ENCODE measurements at places on chromosomes 2 and 18.

GRCh38 chr18:57185434-57185833 lies 38.5 kb downstream of the BOD1L2 start:
- no peak for DNase-seq

- no peak for DNase-seq
Measured at GRCh38 chr2:134999521-134999920, 47.7 kb downstream of the MAP3K19 start.

DNA sequence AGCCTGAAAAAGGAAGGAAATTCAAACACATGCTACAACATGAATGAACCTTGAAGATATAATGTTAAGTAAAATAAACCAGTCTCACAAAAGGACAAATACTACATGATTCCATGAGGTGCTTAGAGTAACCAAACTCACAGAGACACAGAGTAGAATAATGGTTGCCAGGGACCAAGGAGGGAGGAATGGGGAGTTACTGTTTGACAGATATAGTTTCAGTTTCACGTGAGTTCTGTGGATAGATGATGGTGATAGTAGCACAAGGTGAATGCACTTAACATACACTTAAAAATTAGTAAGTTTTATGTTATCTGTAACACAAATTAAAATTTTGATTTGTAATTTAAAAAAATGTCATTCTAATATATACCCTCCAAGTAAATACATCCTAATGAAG lies 106.9 kb upstream of the ACVR1C start:
- DNase-seq: no peak

DNA sequence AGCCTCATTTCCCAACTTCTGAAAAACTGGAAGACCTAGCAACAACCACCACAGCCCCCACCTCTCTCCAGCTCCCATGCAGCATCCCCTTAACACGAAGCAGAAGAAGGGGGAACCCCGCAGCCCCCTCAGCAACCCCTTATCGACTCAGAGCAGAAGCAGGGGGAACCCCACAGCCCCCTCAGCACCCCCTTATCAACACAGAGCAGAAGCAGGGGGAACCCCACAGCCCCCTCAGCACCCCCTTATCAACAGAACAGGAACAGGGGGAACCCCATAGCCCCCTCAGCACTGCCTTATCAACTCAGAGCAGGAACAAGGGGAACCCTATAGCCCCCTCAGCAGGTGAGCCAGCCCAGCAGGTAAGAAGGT lies 6.7 kb downstream of the SLC66A2 start:
- no peak for DNase-seq

GRCh38 chr2:72139471-72139873 lies 8.2 kb downstream of the CYP26B1 start:
- DNase-seq: no peak

DNA sequence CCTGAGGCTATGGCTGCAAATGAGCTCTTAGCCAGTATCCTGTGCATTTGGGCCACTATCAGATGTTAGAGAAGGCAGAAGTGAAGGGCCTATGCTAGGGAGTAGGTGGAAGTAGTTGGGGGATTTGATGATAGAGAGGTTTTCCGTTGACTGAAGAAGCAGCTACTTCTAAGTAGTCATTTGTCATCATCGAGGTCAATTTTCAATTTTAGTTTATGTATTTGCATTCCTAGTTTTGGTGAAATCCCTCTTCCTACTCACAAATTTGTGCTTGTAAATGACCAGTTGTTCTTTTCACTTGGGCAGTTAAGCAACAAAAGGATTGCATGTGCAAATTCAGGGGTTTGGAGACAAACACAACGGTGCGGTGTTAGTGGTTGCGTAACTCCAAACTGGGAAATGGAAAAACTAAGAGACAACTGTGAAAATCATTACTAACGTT lies 48.5 kb upstream of the PELI1 start:
- DNase-seq: no peak

DNA sequence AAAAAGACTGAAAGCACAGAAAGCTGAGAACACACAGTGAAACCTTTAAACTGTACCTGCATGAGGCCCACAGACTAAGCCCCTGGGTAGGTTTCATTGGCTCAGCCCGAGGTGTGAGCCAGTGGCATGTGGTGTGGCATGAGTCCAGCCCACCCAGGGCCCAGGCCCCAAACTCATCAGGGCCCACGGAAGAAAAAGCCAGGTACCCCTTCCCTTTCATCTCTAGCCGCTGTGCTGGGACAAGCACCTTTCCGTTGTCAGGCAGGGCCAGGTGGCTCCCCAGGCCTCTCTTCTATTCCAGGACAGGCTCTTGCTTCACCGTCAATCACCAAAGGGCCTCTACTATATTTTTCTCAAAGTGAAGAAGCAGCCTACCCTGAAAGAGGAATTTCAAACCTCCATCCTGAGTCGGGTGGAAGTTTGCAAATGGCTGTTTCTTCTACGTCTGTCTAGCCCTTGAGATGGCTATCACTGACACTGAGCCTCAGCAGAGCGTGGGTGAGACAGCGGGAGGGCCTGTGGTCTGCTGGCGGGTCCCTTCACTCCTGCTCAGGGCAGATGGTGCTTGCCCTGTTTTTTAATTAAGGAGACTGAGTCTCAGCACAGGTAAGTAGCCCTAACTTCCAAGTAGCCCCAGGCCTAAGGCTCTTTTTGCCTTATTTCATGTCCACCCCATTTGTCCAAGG lies 8.6 kb downstream of the DNAJB2 start:
- DNase-seq: no peak

- DNase-seq: no peak
Measured at GRCh38 chr2:37825586-37825985, 99.5 kb upstream of the RMDN2 start.

DNA sequence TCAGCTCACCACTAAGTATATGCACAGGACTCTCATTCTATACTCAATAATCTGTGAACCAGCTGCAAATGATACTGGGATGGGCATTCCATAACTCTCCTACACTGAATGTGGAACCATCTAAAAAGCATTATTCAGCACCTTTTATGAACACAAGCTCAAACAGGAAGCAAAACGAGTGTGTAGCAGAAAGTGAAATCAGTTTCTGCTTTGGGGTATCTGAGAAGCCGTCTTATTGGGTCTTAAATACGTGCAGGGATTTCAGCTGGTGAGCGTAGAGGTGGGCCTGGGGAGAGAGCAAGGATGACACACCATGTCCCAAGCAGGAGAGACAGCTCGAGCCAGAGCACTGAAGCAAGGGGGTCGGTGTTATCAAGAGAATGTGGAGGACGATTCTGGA lies 120.0 kb upstream of the TTN start:
- no peak for DNase-seq

GRCh38 chr2:118881490-118882129 lies 34.2 kb upstream of the EN1 start:
- peak; percentile 14 for DNase-seq

GRCh38 chr18:41146301-41146700 lies 808.7 kb upstream of the PIK3C3 start:
- DNase-seq: no peak

GRCh38 chr2:16223161-16223840 lies 283.0 kb downstream of the MYCN start:
- DNase-seq: no peak

DNA sequence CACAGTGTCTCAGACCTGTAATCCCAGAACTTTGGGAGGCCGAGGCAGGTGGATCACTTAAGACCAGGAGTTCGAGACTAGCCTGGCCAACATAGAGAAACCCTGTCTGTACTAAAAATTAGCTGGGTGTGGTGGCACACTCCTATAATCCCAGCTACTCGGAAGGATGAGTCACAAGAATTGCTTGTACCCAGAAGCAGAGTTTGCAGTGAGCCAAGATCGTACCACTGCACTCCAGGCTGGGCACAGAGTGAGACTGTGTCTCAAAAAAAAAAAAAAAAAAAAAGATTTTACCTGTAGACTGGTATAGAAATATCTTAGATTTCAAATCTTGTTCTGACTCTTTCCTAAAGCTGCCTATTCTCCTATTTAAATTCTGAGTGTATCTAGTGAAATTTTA lies 7.2 kb upstream of the KLHL29 start:
- DNase-seq: no peak

GRCh38 chr18:45617284-45617683 lies 2.0 kb downstream of the SLC14A2 start:
- DNase-seq: no peak

DNA sequence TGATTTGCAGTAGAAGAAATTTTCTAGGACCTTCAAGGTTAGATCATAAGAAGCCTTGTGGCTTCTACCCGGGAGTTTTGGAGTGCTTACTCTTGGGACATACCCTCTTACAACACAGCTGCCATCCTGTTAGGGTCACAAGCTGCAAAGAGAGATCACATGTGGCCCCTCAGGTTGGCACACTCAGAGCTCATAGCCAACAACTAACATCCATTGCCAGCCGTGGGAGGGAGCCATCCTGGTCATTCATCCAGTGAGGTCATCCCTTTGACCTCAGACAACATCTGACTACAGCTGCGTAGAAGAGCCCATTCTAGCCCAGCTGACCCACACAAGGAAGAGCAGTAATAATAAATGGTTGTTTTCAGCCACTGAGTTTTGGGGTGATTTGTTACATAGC lies 76.9 kb upstream of the NABP1 start:
- no peak for DNase-seq

- DNase-seq: no peak
Measured at GRCh38 chr2:72983500-72984161, 66.3 kb downstream of the EMX1 start.

DNA sequence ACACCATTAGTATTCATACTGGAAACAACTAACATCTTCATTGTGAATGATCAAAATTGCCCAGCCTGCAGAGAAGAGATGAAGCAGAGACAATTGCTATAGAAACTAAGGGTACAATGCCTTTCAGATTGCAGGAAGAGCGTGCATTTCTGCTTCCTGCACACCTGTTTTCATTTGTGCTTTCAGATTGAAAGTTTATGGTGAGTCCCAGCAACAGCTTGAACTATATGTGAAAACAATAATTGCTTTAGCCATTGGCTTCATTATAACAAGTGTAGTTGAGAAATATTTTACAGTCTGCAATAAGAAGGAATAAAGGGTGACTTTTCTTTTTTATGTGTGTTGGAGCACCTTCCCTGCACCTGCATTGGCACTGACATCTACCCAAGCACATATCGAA lies 136.3 kb downstream of the CD8B2 start:
- no peak for DNase-seq

DNA sequence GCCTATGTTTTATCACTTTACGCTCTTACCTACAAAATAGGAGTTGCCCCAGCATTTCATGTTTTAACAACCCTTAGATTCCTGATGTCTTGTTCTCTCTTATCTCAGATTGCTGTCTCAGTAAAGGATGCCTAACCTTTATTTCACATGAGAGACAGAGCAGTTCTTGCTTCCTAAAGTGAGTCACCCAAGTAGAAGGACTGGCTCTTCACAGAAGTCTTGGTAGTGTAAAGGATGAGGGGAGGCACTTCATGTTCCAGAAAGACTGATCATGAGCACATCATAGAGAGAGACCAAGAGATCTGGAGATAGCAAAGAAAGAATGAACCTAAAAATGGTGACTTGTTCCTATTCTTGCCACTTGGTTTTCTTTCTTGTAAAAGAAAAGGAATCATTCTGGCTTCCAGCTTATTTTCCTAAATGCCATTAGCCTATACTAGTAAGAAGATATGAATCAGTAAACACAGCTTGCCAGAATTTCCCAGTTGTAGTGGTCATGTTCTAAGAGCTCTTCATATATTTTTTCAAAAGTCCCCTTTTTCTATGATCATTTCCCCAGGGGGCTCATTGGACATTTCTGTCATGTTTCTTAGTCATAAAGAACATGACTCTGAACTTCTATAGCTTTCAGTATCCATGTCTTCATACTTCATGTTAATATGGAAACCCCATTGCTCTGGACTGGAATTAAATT lies 54.9 kb downstream of the MAPRE2 start:
- no peak for DNase-seq

GRCh38 chr18:45012286-45012685 lies 331.6 kb downstream of the SETBP1 start:
- no peak for DNase-seq

GRCh38 chr2:58710795-58711279 lies 469.7 kb upstream of the FANCL start:
- DNase-seq: no peak

DNA sequence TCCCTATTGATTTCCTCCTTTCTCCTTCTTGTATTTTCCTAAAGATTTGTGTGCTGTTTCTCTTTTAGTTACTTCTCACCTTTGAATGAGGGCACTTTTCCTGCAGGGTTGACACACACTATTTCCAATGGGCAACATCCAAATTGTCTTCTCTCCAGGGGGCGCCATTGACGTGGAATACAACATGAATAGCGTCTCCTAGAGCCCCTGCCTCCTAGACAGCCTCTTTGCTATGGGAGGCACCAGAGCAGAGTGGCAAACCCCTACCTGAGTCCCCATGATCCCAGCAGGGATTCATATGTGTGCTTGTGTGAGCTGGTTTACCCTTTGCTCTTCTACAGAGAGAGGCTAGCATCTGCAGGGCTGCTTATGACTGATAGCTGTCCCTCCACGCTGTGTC lies 61.3 kb upstream of the ITSN2 start:
- peak; percentile 66 for DNase-seq

DNA sequence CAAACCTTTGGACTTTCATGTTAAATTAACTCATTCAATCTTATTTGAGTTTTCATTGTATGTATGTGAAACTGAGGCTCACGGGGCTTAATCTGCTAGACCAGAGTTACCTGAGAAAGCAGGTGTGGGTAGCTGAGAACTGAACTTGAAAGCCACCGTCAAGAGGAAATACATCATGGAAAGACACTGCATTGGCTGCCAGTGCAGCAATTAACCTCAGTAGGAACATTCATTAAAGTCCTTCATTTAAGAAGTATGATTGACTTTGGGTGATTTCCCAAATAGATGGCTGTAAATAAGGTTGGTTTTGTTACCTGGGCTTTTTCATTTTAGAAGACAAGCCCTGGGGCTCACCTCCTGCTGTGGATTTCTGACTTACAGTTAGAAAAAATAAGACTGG lies 36.5 kb upstream of the MGAT5 start:
- DNase-seq: no peak

DNA sequence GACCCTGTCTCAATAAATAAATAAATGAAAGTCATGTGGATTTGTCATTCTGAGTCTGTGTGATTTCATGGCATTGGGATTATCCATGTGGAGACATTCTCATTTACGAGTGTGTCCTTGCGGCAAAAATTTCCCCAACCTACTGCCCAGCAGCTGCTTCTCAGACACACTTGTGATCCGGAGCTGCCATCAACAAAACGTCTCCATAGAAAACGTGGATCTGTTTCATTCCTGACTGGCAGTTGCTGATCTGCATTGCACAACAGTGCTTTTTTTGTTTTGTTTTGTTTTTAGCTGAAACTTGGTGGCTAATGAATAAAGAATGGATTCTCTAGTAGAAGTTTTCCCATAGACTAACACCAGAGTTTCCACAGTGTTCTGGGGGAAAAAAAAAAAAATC lies 74.7 kb downstream of the TGIF1 start:
- peak; percentile 50 for DNase-seq

Data from midbrain (tissue), 1 donor.